ENCODE measurements at places on chromosomes 11 and 22. TPM values are rescaled to one million over a fixed set of nuclear protein-coding genes. Genes with fewer than 3 reads are reported as not detected.

DNA sequence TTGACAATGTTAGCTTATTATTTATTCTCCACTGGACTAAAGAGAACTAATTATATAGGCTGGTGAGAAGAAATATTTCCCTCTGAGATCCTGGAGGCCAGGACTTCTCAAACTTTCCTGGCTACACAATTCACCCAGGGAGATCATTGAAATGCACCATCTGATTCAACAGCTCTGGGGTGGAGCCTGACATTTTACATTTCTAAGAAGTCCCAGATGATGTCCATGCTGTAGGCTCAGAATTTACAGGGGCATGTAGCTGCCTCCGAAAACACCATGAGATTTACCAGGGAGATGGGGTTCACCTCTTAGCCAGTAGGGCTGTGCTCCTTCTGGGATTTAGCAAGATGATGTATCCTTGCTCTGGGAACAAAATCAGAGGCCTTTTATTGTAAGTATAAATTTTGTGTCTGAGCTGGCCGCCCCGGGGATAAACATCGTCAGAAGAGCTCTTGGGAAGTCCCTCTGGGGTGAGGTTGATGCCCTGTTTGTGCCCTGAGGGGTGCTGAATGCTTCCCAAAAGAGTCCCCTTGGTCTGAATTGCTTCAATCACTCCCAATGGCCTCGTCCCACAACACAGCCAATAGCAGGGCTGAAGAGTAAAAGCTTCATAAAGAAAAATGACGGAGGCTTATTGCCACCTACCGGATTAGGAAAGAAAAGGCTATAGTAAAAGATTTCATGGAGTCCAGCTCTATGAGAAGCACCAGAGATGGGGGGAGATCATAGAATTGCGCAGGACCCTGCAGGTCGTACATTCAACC is 33.4 kb upstream of the API5 start:
- DNase-seq = no peak

GRCh38 chr22:21918466-21919185 is 34.0 kb downstream of the PPM1F start:
- DNase-seq = no peak

DNA sequence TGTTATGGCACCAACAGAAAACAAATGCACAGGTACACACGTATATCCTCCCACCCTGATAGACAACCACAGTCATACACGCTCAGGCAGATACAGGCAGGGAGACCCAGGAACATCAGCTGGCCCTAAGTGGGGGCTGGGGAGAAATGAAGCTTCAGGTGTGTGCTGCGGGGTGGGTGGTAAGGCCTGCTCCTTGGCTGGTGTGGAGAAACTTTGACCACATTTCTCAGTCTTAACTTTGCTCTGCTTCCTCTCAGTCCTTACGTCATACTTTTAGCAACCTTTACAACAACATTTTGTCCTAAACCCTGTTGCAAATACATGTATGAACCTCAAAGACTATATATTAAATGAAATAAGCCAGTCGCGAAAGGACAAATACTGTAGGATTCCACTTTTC is 6.7 kb upstream of the ANAPC15 start:
- DNase-seq = no peak

GRCh38 chr11:66848671-66849500 is 5.6 kb downstream of the RCE1 start:
- no peak for DNase-seq

- DNase-seq = peak; percentile 19
Measured at GRCh38 chr11:113113801-113114704, 152.8 kb downstream of the NCAM1 start.

- peak; percentile 40 for DNase-seq
Measured at GRCh38 chr11:32852207-32852606, 22.5 kb downstream of the PRRG4 start.

DNA sequence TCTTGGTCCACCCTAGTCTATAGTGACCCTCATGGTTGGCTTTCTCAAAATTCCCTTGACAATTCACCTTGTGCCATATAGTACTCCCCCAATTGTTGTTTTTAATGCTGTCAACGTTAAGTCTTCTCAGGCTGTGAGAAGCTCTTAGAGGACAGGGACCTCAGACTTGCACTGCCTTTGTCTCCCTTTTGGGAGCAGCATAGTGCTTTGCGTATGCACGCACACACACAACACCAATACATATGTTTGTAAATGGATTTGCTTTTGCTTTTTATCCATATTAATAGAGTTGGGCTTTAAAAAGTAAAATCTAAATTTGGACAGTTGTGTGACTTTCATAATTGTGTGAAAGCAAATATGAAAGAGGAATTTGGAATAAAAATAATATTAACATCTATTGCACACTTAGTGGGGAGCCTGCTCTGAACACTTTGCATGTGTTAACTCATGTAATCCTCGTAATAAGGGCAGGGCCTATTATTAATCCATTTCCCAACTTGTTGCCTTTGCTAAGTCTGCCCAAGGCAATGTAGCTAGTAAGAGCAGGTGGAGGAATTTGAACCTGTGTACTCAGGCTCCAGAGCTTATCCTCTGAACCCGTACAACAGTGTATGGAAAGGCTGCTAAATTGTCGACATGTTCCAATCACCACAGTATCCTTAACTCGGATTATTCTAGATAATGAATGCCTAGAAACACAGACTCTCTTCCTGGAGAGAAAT is 257.7 kb upstream of the NARS2 start:
- no peak for DNase-seq

- no peak for DNase-seq
Measured at GRCh38 chr11:72812604-72812966, 1.6 kb upstream of the ATG16L2 start.

- DNase-seq = no peak
Measured at GRCh38 chr11:114607753-114608459, 12.3 kb upstream of the NXPE4 start.

GRCh38 chr11:13434247-13435205 is 28.5 kb downstream of the BTBD10 start:
- DNase-seq = no peak

GRCh38 chr11:77214557-77214956 is 86.5 kb downstream of the MYO7A start:
- no peak for DNase-seq

- no peak for DNase-seq
Measured at GRCh38 chr22:42376711-42377554, 55.3 kb downstream of the NFAM1 start.

DNA sequence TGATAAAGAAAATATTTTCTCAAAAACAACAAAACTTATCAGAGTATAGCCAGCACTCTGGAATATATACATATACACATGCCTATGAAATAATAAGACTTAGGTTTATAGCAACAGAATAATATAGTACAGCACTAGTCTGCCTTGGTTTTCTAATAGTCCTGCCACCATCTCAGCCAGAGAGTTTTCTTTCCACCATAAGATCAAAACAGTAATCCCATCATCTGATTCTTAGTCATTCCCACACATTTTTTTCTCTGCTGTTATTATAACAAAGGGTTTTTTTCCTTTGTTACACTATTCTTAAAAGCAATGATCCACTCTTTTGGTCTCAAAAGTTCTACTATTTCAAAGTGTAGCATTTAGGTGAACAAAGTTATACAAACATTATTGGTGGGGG is 15.1 kb downstream of the MTMR2 start:
- peak; percentile 3 for DNase-seq

DNA sequence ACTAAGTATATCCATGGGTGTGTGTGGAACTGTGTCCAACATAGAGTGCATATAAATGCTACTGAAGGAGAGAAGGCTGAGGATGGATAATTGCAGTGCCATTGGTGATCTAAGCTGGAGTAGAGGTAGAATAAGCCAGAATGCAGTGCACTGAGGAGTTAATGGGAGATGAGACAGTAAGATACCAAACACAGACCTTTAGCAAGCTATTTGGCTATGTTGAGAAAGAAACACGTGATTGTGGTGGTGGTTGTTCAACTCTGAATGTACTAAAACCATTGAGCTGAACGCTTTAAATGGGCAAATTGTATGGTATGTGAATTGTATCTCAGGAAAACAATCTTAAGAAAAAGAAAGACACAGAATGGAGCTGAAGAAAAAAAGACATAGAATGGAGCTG is 22.8 kb downstream of the JAML start:
- DNase-seq = no peak

GRCh38 chr22:27349456-27349855 is 452.1 kb downstream of the MN1 start:
- peak; percentile 5 for DNase-seq

- no peak for DNase-seq
Measured at GRCh38 chr11:126396965-126397364, 41.5 kb downstream of the ST3GAL4 start.

GRCh38 chr11:67369275-67369674 is 4.1 kb downstream of the CLCF1 start:
- no peak for DNase-seq

DNA sequence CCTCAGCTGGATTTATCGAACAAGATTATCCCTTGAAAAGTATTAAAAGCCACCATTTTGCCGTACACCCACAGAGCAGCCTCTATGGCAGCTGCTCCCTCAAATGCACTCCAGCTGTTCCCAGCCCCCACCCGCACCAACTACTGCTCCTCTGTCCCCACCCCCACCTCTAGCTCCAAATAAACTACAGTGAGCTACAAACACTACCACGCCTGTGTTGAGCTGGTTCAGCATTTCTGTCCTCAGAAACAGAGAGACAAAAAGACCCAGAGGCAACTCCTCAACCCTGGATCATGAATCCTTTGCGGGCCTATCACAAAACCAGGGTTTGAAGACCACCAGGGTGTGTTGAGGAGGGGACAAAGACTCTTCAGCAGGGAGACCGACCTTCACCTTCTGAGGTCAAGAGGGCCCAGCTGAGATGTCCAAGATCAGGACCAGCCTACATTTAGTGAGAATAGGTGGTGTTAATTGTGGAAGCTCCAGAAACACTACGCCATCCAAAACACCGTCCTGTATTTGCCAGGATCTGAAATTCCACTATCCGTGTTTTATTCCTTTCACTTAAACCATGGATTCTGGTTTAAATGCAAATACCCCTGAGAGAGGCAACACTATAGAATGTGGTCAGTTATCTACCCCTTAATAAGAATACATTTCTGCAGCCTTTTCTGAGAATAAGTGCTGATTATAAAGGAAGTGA is 195.9 kb downstream of the DSCAML1 start:
- DNase-seq = no peak

DNA sequence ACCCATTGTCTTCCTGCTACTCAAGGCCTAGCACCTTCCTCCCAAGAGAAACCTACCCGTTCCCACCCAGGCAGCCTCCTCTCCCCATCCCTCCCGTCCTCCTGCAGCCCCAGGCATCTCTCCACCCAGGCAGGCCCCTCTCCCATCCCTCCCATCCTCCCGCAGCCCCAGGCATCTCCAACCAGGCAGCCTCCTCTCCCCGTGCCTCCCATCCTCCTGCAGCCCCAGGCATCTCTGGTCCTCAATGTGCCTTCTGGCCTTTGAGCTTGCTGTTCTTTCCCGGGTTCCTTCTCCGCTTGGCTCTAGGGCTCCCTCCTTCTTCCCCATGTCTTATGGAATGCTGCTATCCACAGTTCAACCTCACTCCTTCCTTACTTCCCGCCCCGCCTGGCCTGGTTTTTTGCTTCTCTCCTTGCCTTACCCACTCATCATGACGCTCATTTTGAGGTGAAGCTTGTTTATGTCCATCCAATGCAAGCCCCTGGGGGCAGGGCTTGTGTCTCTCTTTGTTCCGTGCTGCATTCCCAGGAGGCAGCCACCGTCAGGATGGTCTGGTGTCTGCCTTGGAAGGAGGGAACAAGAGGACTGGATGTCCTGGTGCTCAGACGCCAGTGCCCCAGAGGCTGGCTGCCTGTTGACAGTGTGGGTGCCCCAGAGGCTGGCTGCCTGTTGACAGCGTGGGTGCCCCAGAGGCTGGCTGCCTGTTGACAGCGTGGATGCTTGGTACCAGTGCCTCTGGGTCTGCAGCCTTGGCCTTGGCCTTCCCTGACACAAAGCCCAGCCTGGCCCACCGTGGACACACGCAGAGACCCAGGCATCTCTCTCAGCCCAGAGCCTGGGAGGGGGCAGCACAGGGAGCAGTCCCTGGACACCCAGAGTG is 815.7 kb downstream of the BRD1 start:
- no peak for DNase-seq

DNA sequence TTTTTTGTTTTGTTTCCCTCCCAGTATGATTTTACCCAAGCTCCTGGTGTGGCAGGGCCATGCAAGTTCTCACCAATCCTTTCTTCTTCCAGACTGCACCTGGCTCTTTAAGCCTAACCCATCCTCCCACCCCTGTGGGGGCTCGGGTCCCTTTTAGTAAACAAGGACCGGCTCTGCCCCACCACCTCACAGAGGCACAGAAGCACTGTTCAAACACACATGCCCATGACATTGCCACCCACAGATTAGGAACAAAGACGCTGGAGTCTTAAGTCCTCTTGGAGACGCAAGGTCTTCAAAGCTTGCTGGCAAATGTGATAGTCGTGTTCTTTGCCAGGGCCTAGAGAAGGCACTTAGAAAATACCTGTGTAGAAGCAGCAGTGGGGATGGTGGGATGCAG is 18.9 kb downstream of the UQCR10 start:
- DNase-seq = no peak

- DNase-seq = no peak
Measured at GRCh38 chr11:45248501-45249011, 37.6 kb downstream of the SYT13 start.

DNA sequence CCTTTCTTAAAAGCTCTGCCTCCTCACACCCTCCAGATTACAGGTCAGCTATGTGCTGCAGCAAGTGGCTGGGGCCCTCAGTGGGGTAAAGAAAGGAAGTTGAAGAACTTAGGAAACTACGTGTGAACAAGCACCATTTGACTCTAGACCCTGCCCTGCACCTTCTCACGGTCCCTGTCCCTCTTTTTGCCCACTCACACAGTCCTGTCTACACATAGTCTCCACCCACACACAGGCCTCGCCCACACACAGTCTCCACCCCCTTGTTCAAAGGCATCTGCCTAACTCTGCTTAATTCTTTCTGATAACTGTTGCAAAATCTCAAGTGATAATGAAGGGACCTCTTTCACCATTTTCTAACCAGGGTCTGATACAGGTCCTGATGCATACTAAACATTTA is 59.0 kb downstream of the TMPRSS5 start:
- no peak for DNase-seq

- DNase-seq = no peak
Measured at GRCh38 chr11:57868491-57868890, 106.9 kb downstream of the CTNND1 start.

The PYGM gene
- not detected for total RNA-seq

The INS gene
- total RNA-seq = not detected

The OR2AG1 gene
- total RNA-seq = not detected

The MYBPC3 gene
- not detected for total RNA-seq

The DEUP1 gene
- total RNA-seq = not detected

The JAM3 gene
- 54.1 TPM for total RNA-seq

The PDGFB gene
- not detected for total RNA-seq

The CLTCL1 gene
- 8.6 TPM for total RNA-seq

The TYMP gene
- total RNA-seq = 1.6 TPM

All from HFFc6 (cell line).